ENCODE measurements at places on chromosomes 6 and 20.

GRCh38 chr6:150631984-150632642 lies 32.4 kb downstream of the PLEKHG1 start:
- no peak for DNase-seq

DNA sequence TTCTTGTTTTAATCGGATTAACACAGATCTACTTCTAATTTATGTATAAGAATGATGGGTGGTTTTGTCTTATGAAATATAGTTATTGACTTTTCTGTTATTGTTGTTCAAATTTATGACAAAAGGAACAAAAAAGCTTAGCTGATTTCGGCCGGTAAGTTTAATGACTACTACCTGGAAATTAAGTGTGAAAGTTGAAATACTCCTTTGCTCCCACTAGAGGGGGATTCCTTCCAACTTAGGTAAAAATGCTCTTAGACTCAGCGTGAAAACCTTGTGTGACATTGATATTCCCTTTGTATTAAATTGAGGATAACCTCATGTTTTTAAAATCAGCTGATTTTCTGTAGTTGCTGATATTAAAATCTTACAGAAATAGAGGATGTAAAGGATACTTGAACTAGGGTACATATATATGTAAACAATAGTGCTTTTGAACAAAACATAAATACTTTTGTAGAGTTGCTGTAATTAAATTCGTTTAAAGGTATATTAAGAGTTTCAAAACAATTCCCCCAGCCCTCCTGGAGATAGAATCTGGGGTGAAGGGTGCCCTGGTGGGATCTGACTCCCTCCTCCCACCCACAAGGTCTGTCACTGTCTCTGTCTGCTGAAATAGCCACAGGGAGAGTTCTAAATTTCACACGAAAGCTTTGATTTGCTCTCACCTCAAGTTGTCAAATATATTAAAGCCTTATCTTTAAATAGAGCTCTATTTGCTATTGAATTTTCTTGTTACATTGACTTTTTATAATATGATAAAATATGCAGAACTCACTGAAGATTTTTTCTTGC lies 257.5 kb downstream of the ARID1B start:
- DNase-seq: no peak

- DNase-seq: peak; percentile 67
These were observed 1.9 kb downstream of the JARID2 start for GRCh38 chr6:15247500-15248450.

DNA sequence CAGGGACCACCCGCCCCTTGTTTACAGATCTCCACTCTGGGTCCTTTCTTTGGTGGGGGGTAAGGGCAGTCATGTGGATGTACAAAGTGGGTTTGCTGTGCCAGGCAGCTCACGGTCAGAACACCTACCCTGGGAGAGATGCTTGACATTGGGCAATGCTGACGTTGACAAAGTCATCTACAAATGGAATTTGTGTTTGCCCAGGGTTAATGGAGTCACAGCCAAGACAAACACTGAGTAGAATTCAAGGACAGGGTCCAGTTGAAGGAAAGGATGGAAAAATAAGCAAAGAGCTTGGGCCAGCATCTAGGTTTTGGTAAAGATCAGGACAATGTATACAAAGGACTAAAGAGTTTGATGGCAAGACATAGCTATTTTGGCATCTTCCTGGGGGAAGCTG lies 54.7 kb downstream of the MOCS1 start:
- no peak for DNase-seq

DNA sequence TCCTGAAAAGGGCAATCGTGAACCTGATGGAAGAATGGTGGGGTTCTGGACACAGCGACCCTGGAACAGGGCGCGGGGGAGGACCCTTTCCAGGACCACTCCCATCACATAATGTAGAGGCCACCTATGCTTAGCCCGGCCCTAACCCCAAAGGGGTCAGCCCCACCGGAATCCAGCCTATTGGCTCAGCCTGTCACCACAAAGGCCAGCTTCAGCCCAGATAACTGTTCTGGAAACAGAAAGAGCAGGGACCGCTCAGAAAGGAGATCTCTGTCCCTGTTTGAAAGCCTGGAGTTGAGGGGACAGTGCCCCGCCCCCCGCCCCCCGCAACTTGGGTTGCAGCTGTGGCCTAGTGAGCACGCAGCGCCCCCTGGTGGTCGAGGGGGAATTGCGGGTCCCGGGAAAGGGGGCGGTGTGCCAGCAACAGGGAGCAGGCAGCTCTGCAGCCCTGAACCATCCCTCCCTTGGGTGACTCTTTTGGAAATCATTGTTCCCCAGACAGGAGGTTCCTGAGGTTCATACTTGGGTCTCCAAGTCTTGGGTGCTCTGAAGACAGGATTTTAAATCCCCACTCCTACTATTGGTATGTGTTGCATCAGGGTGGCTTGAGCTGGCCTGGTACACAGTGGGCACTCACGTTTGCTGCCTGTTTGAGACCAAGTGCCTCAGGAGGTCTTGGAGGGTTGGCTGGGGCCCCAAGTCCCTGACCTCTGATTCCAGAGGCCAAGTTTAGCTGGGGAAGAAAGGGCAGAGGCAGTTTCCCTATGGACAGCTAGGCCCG lies 1.5 kb downstream of the SIGLEC1 start:
- DNase-seq: peak; percentile 70

DNA sequence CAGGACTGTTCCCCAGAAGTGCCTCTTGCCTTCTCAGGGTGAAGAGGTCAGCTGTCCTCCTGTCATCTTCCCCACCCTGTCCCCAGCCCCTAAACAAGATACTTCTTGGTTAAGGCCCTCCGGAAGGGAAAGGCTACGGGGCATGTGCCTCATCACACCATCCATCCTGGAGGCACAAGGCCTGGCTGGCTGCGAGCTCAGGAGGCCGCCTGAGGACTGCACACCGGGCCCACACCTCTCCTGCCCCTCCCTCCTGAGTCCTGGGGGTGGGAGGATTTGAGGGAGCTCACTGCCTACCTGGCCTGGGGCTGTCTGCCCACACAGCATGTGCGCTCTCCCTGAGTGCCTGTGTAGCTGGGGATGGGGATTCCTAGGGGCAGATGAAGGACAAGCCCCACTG lies 9.8 kb downstream of the PI16 start:
- DNase-seq: no peak

DNA sequence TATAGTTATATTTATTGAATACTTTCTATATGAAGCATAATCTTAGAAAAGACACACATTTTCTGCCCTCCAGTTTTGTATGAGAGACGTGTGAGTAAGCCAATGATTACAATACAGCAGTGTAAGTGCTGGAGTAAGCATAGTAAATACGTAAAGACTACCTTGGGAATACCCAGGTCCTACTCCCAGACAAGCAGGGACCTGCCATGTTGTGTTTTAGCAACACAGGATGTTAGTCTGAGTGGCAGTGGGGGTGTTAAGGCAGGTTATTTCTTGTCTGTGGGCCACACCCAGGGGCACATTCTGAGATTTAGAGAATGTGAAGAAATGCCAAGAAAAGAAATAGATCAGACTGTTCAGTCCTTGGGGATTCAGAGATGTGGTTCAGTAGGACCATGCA lies 34.3 kb upstream of the RNF144B start:
- no peak for DNase-seq

- no peak for DNase-seq
These were observed 201.2 kb downstream of the TAF4 start for GRCh38 chr20:61864481-61864880.

DNA sequence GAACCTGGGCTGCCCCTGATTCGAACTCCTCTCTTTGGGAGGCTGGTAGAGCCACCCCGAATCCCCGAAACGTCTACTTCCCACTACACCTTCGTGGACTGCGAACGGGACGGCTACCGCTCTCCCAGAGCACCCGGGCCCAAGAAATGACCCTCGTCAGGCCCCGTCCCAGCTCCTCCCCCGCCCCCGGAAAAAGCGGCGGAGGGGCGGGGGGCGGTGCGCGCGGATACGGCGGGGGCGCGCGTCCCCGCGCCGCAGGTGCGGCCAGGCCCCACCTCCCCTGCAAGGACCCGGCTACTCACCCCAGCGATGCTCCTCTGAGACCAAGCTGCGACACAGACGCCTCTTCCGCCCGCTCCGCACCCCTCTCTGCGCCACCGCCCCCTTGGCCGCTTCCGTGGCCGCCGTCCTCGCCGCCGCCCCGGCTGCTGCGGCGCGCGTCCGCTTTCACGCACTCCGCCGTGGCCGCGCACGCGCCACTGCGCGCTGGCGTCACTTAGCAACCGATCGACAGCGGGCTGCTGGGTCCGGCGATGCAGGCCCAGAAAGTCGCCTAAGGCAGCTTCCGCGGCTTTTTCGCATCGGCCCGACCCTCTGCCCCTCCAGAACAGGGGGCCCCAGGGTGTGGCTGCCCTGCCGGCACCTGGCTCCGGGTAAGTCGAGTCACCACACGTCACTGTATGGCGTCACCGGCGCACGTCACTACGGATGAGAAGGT lies at the start of gene BTBD9:
Gene BTBD9 (minus strand): TSS at position 432 of the 718 bp plus-strand sequence.
- peak; percentile 94 for DNase-seq

GRCh38 chr6:72702421-72702820 lies 80.6 kb downstream of the KCNQ5 start:
- no peak for DNase-seq

- peak; percentile 68 for DNase-seq
These were observed 17.7 kb downstream of the OR2A4 start for GRCh38 chr6:131683479-131683878.

GRCh38 chr6:38187325-38187724 lies 367.8 kb downstream of the ZFAND3 start:
- no peak for DNase-seq

DNA sequence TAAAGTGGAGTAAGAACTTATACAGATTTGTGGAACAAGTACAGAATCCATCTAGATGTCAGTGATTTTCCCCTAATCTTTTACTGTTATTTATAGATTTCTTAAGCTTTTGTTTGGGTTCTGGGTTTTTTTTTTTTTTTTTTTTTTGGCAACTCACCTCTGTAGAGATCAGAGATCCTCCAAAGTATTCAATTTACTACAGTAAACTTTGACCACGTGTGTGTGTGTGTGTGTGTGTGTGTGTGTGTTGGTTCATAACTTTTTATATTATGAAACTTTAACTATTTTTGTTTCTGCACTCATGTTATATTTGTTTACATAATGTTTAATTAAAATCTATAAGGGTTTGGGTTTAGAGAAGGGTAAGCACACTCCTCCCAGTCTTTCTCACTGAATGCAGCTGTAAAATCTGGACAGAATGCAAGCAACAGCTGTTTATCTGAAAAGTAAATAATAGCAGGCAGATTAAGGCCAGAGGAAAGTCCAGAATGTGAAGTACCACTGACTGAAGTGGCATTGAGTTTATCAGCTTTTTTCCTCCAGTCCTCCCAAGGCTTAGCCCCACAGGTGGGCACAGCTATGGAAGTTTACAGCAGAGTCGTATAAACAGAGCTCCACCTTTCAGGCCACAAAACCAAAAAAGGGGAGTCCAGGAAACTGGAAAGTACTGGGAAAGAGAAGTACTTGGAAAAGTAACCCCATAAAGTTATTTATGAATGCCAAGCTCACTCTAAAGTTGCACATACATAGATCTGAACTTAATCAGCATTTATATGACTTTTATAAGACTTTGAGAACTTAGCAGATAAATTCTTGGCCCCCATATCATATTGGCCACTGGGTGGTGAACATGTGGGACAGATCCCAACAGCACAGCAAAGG lies 43.0 kb upstream of the CD2AP start:
- no peak for DNase-seq

DNA sequence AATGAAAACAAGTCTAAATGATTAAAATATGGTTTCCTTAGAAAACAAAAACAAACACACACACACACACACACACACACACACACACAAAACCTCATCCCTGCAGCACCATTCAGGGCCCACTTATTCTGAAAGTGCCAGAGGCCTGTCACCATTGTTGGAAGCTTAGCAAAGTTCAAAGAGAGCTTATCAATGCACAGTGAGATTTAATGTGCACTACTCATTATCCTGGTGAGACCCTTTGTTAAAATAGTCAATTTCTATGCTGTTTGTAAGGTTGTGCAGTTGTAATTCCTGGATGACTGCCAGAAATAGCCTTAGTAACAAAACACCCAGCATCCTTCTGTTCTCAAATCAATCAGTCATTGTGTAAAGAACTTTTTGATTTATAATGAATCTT lies 482.9 kb downstream of the GRIK2 start:
- no peak for DNase-seq

DNA sequence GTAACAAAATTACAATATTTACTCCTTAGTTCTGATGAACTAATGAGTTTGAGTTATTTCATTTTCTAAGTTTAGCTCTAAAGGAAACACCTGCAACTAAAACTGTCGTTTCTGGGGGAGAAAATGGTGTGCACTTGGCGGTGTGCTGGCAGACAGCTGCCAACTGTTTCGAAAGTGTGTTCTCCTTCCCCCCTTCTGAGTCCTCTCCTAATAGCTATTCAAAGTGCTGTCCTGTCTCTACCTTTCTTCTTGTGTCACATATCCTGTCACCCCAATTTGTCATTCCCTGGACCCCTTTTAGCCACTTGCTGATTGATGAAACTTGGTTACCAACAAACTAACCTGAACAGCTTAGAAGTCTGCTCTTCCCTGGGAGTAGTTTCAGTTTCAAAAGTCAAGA lies 4.9 kb upstream of the UBE2J1 start:
- DNase-seq: peak; percentile 84

- DNase-seq: no peak
These were observed 7.2 kb upstream of the KIF25 start for GRCh38 chr6:167990016-167990945.

DNA sequence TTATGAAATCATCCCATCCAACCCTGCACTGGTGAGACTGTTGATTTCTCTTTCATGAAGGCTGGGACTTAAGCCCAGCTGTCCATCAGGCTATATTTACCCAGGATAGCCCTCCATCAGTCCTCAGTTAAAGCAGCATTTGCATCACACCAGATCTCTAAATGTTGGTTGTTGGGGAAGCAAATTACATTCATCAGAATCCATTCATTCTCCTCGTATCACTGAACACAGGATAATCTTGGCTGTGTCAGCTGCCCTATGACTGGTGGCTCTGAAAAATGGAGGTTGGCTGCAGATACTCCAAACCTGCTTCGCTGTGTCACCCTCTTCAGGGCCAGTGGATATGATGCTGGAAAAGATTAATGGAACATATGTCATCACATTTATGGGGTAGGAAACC lies 718.3 kb downstream of the KIF16B start:
- no peak for DNase-seq

DNA sequence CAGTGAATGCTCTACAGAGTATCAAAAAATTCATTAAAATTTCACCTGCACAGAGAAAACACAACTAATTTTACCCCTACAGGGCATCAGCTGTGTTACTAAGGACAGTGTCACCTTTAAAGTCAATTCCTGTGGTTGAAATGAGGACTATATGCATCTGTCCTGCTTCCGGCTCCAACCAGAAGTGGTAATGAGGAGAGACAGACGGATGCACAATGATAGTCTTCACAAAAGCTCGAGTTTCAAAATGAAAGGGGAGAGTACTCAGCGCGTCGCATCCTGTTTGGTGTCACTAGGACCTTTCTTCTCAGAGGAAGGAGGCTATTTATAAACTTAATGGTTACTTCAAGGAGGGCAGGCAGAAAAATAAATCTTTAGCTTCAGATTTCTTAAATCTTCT lies 86.5 kb downstream of the LYRM4 start:
- peak; percentile 83 for DNase-seq

DNA sequence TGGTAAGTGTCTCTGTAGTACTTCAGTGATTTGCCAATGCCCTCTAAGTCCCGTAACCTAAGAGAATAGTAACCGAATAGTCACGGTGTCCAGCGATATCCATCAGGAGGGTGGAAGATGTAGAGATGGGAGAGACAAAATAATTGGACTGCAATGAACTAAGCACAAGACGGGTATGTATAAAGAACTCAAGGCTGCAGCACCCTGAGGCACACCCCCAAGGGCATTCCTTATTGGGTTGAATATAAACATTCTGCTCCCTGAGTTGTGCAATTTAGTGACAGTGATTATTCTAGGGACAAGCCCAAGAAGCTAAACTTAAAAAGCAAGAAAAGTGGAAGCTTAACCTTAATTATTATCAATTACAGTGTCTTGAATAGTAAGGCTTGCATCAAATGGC lies 14.6 kb downstream of the DST start:
- DNase-seq: no peak

- peak; percentile 56 for DNase-seq
These were observed 18.8 kb upstream of the CLPSL2 start for GRCh38 chr6:35757456-35758123.
